Erythroblast (primary cell): ENCODE measurements at places on chromosomes 2 and 18.

DNA sequence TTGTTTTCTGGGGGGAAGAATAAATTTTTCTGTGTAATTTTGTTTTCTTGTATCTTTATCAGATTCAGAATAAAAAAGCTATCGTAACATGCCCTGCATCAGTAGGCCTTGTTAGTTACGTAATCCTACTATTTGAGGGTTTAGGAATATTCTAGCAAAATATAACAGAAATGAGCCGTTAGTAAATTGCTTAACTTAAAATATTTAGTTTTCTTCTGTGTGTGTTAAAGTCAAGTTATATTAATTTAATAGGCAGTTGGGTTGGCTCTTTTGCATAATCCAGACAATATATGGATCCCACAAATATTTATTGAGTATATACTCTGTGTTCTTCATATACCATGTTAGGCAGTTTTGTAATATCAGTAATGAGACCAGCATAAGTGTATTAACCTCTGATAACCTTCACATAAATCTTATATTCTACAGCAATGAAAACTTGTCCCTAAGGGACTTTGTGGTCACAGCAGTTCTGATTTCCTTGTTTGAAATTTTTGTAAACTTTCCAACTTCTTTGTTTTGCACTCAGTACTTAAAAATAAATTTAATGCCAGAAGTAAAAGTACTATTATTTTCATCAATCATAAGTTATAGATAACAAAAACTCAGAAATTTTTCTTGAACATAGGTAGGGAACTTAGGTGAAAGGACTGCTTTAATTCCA, 151.9 kb downstream of the FMNL2 start:
- DNase-seq = no peak

GRCh38 chr2:144237830-144238627, 281.9 kb downstream of the ZEB2 start:
- peak; percentile 31 for DNase-seq

DNA sequence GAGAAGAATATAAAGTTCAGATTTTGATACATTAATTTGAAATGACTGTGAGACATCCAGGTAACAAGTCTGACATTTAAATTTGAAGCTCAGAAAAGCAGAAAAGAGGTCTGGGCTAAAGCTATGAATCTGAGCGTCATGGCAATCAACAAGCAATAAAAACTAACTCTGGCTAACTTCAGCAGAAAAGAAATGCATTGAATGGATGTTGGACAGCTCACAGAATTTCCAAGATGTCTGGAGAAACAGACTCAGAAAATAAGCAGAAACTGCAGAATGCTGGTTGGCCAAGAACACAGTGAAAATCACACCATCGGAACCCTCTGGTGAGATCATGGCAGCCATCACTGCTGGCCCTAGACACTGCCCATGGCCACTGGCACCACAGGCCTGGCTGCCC, 366.6 kb downstream of the METTL4 start:
- DNase-seq = no peak

DNA sequence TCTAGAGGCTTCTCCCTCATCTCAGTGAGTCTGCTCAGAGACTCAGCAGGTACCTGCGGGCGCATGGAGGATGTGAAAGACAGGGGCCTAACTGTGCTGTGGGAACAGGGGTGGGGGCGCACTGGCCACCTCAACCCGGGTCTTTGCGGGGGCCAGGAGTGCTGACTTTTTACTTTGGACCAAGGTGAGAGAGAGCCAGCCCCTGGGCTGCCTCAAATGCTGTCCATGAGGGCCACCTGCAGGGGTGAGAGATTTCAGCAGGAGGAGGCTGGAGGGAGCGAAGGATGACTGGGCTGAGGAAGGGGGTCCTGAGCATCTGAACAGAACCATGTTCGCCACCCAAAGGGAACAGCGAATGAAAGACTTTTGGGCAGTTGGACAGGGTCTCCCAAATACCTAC, 129.4 kb downstream of the TNS1 start:
- peak; percentile 26 for DNase-seq

GRCh38 chr2:148720501-148721001, 76.0 kb downstream of the EPC2 start:
- no peak for DNase-seq

DNA sequence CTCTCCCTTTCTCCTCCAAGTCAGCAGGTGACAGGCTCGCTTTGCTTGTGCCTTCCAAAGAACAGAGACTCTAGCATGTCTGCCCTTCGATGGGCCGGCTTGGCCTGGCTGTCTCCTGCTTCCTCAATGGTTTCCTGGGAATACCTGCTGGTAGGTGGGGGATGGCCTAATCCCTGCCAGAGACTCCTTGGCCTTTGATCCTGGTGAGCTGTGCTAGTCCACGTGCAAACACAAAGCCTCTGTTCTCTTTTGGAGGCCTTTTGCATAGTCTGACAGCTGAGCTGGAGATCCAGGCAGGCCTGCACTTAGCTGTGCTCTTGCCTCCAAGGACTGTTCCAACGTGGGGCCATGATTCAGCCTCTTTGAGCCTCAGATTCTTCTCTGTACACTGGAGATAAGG, 67.6 kb downstream of the ARL4C start:
- DNase-seq = no peak

DNA sequence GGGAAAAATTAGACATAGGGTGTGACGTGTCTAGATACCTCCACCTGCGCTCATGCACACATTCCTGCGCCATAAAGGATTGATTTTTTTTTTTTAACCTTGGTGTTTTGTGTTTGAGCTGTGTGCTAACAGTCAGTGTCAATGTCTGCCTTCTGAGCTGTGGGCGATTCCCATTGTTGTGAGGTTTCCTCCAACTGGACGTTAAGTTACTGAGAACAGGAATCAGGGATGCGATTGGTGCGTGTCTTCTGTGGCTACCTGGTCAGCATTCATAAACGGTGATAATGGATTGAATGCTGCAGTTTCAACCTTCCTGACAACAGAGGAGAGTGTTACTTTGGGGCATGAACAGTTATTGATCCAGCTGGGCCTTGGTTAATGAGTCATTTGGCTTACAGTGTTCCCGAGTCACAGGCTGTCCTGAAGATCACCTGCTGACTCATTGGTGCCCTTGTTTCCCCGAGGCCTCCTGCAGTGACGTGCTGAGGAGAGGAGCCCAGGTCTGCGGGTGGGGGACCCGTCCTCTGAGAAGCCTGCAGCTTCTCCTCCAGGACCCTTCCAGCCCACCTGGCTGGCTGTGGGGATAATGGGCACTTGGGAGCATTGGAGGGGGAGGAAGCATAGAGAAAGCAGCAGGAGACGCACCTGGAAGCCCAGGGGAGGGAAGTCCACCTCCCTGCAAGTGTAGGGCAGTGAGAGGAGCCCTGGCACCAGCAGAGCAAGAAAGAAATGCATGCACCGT, 25.8 kb upstream of the CABYR start:
- no peak for DNase-seq

DNA sequence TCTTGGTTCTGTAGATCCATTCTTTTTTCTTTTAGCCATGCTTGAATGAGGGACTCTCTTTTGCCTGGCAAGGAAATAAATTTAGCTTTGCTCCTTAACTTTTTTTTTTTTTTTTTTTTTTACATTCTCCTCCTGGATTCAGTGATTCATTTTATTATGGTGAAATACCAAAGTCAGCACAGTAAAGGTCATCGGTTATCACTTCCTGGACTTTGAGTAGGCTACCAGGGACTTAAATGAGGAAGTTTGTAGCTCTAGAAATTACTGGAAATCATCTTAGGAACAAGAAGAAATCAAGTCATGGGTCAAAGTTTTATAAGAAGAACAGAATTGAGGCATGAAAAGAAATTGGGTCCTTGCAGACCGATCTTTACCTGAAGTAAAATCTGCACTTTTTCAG, 75.0 kb downstream of the SOCS6 start:
- no peak for DNase-seq

- no peak for DNase-seq
Measured at GRCh38 chr18:53850902-53851301, 373.6 kb downstream of the MBD2 start.

GRCh38 chr18:32318581-32318980, 128.7 kb downstream of the MEP1B start:
- DNase-seq = no peak

DNA sequence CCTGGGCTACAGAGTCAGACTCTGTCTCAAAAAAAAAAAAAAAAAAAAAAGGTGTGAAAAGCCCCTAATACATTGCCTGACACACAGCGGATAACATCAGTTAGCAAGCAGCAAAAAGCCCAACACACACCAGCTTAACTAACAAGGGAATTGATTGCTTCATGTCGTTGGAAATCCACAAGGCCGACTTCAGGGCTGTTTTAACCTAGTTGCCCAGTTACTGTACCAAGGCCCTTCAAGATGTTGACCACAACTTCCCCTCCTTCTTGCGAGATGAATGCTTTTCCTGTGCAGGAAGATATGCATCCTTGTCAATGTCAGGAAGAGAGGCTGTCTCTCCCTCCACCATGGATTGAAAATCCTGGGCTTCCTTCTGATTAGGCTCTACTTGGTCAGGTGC, 202.9 kb downstream of the MIB1 start:
- no peak for DNase-seq

DNA sequence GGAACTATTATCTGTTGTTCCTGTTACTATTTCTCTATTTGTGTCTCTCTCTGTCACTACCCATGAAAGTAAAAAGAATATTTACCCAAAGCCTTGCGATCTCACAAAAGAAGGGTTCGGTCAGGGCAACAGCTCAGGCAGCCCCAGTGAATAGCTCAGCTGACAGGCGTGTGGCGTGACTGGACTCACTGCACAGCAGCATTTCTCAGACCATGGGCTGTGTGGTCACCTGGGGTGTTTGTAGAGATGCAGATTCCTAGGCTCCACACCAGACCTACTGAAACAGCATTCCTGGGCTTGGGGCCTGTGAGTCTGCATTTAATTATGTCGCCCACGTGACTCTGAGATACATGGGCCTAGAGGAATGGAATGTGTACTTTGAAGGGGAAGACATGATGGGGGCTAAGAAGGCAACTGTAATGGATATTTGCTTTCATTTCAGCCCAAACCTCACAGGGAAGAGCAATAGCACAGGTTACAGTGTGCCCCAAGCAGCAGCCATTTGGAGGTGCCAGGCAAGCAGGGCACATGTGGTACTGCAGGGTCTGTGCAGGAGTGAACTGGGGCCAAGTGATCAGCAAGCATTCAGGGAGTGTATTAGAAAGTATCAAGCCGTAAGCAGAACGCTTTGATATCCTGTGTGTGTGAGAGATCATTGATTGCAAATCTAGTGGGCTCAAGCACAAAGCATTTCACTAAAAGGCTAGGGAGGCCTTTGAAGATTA, 90.4 kb upstream of the RBMS1 start:
- no peak for DNase-seq

DNA sequence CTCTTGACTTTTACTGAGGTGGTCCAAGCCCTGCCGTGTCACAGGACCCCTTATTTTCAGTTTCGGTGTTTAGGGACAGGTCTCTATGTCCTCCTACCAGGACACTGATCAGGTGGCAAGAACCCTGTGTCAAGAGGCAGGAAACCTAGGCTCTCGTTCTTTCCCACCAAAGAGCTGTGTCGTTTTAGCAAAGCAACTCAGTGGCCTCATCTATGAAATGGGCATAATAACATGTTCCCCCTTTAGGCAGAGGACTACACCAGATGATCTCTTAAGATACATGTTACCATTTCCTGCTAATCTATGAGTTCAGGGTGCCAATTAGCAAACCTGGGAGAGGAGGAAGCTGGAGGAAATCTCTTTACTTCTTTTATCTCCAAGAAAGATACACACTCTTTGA, 1.9 kb downstream of the RAB31 start:
- DNase-seq = no peak

DNA sequence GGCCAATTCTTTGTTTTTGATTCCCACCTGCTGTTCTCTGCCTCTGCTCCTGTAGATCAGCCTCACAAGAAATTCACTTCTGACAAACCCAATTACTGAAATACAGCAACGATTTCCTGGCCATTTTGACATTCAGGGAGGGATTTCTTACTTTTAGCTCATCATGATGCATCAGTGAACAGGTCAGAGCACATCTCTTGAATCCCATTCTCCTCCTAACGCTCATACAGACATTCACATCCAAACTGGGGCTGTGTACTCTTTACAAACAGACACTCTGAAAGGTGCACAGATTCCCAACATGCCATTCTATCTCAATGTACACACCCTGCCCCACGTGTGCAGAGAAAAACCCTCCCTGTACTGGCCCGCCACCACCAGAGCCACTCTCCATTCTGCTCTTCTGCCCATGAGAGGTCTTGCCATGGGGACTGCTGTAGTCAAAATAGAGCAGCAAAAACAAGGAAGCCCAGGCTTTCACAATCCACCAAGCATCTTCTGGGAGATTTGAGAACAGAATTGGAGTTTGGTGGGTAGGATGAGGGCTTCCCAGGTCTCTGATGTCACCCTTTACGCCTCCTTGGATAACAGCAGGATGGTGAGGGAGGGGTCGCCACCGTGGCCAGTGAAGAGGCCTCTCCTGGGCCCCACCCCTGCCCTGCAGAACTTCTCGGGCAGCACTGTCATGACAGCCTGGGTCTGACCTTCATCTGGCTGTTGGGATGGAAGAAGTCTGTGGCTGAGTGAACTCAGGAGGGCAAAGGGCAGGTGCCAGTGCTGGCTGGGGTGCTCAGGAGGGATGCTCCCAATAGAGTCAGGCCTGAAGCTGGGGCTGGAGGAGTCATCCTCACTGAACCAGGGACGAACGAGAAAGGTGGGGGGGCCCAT, 41.9 kb upstream of the ZFP36L2 start:
- no peak for DNase-seq

GRCh38 chr2:198368089-198368488, 563.7 kb downstream of the PLCL1 start:
- DNase-seq = no peak

- no peak for DNase-seq
Measured at GRCh38 chr2:241412144-241412543, 56.1 kb downstream of the FARP2 start.

DNA sequence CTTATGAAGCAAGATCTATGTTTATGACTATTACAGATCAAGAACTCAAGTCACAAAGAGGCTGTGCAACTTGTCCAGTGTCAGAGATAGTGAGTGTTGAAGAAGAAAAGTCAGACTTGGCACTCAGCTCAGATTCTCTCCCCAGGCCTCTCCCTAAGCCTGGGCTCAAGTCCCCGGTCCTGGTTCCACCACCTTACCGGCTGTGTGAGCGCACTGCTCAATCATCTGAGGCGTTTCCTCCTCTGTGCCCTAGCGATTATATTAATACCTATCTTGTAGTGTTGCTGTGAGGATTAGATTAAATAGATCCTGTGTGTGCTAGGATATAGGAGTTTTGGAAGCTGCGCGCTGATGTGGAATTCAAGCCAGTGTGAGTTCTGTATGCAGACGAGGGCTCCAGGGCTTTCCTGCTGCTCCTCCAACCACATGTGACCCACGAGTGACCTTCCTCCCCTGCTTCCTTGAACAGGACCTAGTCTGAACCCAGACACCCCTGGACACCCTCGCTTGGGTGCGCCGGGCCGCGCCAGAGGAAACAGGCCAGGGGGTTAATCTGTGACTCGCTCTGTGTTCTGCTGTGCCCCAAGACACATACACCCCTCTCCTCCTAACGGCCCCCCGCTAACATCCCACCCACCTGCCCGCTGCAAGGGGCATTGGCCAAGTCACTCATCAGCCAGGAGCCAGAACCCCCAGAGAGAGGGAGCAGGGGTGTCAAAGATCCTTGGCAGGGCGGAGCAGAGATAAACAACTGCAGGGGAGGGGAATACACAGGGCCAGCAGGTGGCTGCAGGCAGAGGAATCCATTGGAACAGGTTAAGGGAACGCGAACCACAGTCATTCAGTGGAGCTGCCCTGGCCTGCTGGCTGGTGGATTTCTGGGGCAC, 38.3 kb downstream of the TNS1 start:
- DNase-seq = no peak

- peak; percentile 8 for DNase-seq
Measured at GRCh38 chr2:102291319-102292075, 19.9 kb upstream of the IL1RL1 start.
